Fibroblast of mammary gland (primary cell): ENCODE measurements at places on chromosomes 11 and 22.

DNA sequence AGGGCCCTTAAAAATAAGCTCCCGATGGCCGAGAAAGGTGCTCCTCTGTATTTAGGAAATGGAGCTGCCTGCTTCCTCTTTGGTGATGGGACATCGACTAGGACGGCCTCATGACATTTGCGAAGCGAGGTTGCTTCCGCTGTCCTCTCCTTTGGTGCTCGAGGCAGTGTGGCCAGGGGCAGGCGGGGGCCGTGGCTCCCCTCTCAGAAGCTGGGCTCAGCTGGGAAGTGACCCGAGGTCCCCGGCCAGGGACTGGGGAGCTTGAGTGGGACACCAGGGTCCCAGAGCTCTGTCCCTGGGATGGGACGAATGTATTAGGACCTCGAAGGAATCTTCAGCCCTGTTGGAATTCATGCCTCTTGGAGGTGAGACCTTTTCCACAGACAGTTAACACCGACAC lies 151.1 kb downstream of the CTTN start:
- DNase-seq, result no peak

- DNase-seq, result peak; percentile 45
Observed at GRCh38 chr11:34650528-34650927, 29.6 kb downstream of the EHF start.

DNA sequence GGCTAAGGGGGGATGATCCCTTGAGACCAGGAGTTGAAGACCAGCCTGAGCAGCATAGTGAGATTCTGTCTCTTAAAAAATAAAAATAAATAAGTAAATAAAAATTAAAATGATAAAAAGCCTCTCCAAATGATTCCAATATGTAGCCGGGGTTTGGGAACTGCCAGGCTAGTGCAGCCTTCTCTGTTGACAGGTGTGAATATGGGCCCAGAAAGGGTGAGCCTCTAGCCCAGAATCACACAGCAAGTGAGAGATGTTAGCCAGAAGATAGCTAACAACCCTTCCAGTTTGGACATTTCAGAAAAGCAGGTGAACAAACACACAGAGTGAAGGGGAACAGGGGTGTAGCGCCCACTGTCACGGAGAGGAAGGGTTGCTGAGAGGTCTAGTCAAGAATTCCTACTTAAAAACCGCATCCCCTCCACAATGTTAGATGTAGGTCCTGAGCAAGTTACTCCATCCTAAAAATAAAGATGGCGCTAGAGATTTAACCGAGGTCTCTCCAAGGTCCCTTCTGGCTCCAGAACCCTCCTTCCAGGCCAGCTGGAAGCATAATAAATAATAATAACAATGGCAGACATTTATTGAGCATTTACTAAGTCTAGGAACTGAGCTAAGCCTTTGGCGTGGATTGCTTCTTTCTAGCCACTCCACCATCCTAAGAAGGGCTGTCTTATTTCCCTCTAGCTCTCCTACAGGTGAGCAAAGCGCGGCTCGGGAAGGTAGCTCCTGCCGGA lies 51.6 kb downstream of the CYTH4 start:
- no peak for DNase-seq

GRCh38 chr11:1081601-1082311 lies 7.1 kb downstream of the MUC2 start:
- DNase-seq, result no peak

GRCh38 chr11:90235526-90235925 lies 12.7 kb upstream of the CHORDC1 start:
- no peak for DNase-seq

GRCh38 chr11:64745189-64745520 lies 1.2 kb upstream of the RASGRP2 start:
- DNase-seq, result no peak

DNA sequence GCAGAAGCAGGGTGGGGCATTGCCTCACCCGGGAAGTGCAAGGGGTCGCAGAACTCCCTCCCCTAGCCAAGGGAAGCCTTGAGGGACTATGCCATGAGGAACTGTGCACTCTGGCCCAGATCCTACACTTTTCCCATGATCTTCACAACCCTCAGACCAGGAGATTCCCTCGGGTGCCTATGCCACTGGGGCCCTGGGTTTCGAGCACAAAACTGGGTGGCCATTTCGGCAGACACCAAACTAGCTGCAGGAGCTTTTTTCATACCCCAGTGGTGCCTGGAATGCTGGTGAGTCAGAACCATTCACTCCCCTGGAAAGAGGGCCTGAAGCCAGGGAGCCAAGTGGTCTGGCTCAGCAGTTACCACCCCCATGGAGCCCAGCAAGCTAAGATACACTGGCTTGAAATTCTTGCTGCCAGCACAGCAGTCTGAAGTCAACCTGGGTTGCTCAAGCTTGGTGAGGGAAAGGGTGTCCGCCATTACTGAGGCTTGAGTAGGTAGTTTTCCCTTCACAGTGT lies 573.7 kb upstream of the ANO3 start:
- no peak for DNase-seq

DNA sequence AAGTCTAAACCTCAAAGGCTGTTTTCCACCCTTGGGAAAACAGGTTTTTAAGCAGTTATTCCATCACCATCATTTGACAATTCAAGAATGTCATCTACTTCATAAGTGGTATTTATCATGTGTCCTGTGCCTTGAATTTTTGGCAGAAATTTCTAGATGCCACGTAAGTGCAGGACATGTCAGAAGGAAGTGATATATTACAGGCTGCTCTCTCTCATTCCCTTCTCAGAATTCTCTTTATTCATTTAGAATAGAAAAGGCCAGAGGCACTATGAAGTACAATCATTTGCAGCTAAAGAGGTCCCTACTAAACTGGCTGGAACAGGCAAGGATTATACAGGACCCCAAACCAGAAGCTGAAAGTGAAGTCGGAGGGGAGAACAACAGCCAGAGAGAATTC lies 11.9 kb downstream of the RBFOX2 start:
- peak; percentile 49 for DNase-seq

DNA sequence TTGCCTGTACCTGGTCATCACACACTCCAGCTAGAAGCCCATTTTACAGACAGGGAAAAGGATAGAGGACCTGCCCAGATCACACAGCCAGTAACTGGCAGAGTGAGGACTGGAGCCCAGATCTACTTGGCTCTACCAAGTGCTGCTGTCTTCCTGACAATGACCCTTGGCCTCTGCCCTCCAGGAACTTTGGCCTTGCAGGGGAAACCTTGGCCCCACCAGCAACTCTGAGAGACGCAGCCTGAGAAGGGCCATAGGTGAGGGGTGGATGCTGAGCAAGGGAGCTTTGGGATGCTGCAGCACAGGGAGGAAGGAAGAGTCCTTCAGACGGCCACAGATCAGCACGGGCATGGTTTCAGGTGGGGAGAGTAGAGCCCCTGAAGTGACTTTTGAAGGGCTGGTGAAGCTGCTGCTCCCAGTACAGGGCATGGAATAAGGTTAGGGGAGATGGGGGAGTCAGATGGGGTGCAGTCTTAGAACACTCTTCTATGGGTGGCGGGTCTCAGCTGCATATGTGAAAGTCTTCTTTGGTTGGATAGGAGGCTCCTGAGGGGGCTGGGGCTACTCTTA lies 2.0 kb upstream of the CAPN5 start:
- no peak for DNase-seq

GRCh38 chr22:32574411-32574810 lies 99.8 kb downstream of the FBXO7 start:
- no peak for DNase-seq

DNA sequence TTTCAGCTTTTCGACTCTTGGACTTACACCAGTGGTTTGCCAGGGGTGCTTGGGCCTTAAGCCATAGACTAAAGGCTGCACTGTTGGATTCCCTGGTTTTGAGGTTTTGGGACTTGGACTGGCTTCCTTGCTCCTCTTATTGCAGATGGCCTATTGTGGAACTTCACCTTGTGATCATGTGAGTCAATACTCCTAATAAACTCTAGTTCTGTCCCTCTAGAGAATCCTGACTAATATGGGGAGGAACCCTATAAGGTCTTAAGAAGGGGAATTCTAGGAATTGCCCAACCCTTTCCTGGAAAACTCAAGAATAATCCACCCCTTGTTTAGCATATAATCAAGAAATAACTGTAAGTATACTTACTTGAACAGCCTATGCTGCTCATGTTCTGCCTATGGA lies 491.8 kb downstream of the TMEM135 start:
- DNase-seq, result peak; percentile 57

- DNase-seq, result peak; percentile 45
Observed at GRCh38 chr11:75028321-75028720, 39.6 kb downstream of the NEU3 start.

DNA sequence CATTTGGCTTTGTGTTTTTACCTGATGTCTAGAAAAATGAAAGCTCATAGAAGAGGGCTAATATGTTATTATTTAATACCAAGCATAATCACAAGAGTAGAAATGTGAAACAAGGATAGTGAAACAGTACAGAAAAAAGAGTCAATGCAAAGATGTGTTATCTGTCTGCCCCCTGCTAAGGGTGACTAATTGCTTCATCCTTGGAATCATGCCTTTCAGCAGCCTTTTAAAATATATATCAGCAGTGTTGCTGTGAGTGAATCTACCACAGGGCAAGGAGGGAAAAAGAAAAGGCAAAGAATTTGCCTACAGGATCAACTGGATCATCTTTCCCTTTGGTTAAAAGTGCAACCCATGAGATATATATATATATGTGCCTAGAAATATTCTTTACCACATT lies 867.2 kb upstream of the RAG2 start:
- DNase-seq, result peak; percentile 6

DNA sequence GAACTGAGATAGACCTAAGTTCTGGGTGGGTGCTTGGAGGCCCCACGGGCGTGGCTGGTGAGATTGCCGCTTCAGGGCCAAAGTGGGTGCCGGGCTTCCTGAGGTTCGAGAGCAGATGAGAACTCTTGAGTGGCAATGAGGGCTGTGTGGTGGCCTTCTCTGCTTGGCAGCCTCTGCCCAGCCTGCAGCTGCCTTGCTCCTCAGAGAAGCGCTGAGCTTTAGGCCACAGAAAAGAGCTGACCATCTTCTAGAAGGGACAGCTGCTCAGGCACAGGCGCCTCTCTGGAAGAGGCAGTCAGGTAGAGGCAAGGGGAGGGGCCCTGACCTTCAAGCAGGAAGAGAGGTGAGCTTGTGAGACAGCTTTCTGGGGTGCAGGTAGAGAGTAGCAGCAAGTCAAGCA lies 72.8 kb downstream of the MED15 start:
- no peak for DNase-seq

- no peak for DNase-seq
Observed at GRCh38 chr11:1776944-1777715, 13.4 kb upstream of the CTSD start.

- DNase-seq, result no peak
Observed at GRCh38 chr11:30322191-30322590, 713 bp upstream of the ARL14EP start.

DNA sequence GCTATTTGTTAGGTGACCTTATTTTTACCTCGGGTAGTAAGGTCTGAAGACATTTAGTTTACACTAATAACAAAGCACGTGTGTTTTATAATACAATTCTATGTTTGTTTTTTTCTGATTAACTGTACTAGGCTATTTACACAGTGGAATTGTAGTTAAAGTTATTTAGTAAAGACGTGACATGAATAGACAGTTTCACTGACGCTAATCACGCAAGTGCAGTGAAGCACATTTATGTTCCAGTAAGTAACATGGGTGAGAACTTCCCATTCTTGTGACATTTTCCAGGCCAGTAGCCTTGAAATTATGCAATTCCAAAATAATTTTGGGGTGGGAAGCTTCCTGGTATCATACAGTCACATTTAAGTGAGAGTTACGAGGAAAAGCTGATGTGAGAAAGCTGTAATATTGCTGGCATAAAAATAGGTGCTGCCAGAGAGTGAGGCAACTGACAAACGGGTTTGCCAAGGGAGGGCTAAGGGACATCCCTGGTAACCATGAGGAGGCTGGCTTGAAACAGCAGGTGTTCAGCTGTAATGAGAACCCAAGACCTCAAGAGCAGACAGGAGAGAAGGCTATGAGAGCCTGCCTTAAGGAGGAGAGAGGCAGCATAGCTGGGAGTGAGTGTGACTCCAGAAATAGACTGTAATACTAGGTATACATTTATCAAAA lies 378.8 kb downstream of the DCDC1 start:
- no peak for DNase-seq

GRCh38 chr11:12287009-12287373 lies 90.4 kb upstream of the PARVA start:
- peak; percentile 94 for DNase-seq

DNA sequence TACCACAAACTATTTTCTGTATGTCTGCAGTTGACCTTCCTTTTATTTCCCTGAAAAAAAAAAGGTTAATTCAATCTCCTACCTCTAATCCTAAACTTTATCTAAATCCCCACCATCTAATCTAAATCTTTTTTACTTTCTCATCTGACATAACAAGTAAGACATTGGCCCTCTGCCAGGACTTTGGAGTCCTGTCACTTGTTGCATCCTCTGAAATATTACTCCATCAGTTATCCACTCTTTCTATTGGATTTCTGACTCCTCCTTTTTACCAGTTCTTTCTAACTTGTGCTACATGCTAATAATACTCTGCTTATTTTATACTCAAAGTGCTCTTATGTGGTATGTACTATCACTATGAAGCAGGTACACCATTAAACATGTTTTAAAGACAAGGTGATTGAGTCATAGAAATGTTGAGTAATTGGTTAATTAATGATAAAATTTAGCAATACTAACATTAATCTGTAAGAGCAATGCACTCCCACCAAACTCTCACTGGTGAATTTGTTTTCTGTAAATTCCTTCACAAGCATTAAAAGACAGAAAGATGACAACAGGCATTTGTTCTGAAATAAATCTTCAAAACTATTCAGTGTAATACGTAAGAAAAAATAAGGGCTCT lies 914.2 kb upstream of the RAG2 start:
- DNase-seq, result peak; percentile 20

DNA sequence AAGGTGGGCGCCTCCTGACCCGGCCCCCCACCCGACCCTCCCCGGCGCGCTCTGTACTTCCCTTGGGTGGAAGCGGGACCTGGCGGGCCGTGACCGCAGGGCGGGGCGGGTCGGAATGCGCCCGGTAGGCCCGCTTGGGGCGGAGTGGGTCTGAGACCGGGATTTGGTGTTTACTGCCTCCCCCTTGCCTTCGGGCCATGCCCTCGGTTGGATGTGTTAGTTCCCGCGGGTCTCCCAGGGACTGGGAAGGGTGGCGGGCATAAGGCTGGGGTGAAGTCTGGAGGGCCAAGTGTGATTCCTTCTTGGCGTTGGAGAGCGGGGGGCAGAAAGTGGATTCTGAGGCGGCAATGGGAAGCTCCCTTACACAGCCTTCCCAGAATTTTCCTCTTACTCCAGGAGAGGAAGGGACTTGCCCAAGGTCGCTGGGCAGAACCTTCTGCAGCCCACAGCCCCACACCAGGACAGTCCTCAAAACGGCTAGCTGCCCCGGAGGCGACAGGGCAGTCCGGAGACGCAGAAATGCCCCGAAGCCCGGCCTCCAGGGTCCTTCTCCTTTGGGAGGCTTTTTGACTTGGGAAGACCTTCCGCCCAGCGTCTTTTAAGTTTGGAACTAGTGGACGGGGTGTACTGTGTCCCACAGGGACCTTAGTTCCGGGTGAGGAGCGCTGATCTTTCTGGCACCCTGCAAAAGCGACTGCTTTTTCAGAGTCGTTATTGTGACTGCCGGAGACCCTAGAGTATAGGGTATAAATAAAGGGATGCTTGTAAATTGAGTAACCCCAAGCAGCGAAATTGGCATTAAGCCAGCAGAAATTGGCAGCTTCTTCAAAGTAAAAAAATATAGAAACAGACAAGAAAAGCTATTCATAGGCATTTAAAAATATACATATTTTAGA lies 647 bp downstream of the SWAP70 start:
- peak; percentile 52 for DNase-seq

- DNase-seq, result peak; percentile 89
Observed at GRCh38 chr11:66386171-66387069, 14.9 kb upstream of the SLC29A2 start.

- no peak for DNase-seq
Observed at GRCh38 chr11:20723366-20723765, 54.0 kb downstream of the NELL1 start.

- peak; percentile 30 for DNase-seq
Observed at GRCh38 chr11:75403983-75404658, 4.8 kb downstream of the RPS3 start.
